Activated naive CD4-positive, alpha-beta T cell treated with anti-CD3 and anti-CD28 coated beads, Interleukin-2, amount 50 U/mL, for 16 hours (primary cell): ENCODE measurements at places on chromosomes 1 and 21.

DNA sequence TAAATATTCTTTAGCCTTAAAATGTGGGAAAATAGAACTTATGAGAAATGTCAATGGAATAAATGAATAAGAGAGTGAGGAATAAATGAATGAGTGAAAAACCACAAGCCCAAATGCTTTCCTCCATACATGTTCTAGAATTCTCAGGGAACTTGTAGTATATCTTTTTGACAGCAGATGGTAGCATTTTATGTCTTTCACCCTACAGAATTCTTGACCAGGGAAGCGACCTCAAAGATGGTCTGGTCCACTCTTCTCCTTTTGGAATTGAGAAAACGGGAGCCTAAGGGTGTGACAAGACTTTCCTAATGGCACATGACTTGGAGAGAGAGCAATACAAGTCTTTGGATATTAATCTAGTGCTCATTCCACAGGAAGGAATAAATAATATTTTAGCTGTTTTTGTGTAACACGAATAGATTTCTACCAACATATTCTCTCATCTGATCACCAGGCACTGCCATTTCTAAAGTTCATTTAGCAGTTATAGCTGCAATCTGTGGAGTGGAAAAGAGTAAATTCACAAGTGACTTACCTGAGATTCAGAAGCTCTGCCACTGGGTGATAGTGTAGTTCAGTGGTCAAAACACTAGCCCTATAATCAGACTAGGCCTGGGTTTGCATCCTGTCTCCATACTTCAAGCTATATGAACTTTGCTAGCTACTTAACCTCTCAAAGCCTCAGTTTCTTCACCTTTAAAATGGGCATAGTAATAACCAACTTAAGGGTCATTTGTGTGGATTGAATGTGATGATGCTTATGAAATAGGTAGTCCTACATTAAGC is 15.0 kb upstream of the F5 start:
- no peak for DNase-seq

- no peak for DNase-seq
Measured at GRCh38 chr1:93669369-93669768, 12.3 kb downstream of the BCAR3 start.

DNA sequence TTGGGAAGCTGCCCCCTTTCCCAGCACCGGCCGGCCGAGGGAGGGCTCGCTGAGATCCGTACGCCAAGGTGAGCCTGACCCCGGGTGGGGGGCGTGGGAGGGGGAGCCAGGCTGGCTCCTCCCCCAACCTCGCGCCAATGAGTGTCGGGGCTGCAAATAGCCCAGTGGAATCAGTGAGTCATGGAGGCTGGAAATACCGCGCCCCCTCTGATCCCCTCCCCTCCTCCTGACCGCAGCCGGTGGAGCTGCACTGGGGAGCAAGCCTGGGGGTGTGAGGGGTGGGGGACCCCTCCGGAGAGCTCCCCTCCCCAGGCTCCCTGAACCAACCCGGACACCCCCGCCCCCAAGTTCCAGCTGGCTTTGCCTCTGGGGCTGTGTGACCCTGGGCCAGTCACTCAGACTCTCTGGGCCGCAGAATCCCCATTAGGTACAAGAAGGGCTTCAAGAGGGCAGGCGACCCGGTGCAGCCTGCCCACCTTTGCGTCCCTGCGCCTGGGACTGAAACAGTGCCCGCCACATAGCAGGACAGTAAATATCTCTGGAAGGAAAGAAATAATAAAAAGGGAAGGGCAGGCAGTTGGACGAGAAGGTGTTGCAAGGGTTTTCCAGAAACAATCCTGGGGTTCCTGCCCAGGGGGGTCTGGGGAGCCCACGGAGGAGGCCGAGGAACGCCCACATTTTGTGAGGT is 4.5 kb downstream of the HSPB7 start:
- DNase-seq: peak; percentile 62

DNA sequence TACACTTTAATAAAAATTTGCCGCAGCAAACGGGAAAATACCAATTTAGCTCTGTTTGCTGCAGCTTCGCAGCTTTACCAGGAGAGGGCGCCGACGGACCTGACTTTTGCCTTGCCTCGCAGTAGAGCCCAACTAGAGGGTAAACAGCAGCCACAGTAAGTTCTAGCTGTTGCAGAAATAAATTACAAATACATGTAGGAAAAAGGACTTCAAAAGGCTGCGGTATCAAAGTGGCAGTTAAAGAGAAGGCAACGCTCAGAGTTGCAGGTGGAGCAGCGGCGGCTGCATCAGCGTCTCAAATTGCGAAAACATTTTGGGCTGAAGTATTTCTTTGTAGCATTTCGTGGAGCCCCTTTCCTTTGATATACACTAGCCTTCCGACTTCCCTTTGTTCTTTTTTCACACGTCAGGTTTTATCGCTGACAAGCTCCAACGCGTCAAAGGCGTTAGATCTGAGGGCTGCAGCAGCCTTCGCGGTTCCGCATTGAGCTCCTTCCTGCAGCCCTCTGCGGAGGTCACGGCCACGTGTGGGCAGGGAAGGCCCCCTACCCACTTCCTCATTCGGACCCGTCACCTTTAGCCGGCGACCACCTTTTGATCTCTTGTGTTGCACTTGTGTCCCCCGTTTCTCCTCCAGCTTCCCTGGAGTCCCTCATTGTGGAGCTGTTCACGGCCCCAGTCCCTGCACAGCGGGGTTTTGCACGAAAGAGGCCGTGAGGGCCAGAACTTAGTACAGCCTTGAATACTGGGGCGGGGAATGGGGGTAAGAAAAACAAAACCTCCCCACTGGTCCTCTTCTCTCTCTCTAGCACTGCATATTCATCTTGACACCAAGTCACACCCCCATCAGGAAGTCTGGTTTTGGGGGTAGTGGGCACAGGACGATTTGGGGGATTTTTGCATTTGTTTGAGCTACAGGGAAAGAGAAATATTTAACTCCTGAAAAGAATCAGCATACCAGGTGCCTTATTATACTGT is 72.8 kb downstream of the S1PR1 start:
- peak; percentile 67 for DNase-seq

DNA sequence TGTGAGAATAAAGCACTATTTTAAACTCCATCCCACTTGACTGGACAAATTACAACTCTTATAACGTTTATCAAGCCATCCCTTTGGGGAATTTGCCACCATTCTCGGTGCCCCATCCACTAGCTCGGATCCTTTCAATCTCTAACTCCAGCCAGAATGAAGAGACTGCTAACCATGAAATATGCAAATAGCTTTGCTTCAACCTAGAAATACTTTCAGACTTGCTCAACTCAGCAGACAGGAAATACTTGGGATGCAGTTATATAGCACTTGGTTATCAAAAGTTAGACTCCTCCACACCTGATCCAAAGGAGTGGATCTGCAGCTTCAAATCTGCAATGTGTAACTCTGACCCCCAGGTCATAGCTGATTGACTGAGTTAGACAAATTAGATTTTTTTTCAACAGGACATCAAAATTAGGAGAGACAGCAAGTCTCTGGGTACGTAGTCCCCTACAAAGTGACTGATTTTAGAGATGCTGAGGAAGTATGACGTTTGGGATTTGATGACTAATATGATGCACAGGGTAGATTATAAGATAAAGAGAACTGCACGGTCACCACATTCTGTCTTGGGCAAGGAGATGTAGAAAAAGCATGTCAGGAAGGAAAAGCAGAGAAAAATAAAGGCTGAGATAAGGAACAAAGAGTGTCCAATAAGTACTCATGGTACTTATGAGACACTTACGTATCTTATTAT is 496.0 kb downstream of the AGBL4 start:
- no peak for DNase-seq

DNA sequence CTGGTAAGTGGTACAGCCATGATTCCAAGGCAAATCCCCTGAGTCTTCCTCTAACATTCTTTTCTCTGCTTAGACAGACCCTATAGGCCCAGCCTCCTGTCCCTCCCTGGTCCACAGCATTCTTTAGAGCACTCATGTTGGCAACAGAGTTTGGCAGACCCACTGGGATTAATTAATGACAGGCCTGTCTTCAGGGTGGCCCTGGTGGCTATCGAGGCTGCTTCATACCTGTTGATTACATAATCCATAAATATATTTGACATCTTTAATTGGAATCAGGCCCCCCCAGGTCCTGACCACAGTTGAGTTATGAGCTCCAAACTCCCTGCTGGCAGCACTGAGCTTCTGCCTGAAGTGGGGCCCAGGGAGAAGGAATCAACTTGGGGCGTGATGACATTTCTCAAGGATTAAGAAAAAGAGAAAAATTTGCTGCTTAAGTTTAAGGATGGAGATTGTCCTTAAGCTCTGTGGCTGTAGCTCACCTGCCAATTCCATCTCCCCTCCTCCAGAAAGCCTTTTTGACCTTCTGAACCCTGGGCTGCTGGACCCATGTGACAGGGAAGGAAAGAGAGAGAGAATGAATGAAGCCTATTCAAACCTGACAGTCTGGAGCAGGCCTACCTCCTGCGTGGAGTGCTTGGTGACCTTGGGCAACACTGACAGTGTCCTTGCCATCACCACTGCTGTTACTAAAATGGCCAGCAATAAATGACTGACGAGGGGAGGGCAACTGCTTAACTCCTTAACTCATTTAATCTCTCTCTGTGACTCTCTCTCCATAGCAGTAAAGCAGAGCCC is 156.6 kb downstream of the TRABD2B start:
- no peak for DNase-seq

DNA sequence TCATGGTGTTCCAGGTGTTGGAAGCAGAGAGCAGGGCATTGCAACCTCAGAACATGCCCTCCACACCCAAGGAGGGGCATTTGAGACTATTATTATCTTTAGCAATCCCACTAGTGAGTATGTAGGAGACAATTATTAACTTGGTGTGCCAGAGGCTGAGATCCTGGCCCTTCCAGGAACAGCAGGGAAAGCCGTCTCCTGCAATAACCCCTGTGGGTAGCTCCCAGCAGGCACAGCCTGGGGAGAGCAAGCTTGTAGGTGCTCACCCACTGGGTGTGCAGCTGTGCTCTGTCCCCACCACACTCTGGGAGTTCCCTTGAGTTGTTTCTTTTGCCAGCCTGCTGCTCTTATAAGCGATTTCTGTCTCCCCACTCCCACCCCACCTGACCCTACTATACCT is 10.3 kb downstream of the CFAP107 start:
- no peak for DNase-seq

DNA sequence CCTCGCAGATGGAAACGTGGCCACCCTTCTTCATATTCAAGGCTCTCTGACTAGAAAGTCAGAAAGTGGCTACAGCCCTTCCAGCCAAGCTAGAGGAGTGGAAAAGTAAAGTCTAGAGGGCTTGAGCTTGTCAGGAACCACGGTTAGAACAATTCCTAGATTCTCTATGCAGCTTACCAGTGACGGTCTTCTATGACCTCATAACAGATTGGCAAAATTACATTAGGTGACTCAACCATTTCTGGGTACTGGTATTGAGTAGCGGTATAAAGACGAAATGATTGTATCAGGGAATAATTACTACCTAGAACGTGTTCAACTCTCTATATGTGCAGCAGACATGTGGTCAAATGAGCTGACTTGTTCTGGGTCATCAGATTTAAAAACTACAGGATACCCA is 155.0 kb upstream of the RUNX1 start:
- DNase-seq: no peak

GRCh38 chr1:207651583-207651982 is 6.7 kb downstream of the CR1L start:
- DNase-seq: no peak

- DNase-seq: no peak
Measured at GRCh38 chr1:57520743-57521515, 97.1 kb upstream of the DAB1 start.

GRCh38 chr1:110508028-110508940 is 10.7 kb downstream of the KCNA10 start:
- DNase-seq: no peak

DNA sequence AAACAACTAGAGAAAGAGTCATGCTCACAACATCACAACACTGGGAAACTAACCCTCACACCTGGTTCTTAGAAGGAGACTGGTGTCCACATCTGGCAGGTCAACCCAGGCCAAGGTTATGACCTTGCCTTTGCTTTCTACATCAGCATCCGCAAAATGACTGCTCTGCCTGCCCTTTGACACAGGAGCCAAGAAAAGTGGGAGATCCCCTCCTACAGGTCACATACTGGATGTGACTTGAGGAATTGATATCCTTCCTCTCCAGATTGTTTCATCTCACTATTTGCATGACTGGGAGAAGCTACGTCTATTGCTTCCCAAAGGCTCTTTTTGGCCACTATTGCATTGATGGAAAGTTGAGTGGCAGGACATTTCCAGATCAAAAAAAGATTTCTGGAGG is 115.5 kb downstream of the MIS18A start:
- no peak for DNase-seq

DNA sequence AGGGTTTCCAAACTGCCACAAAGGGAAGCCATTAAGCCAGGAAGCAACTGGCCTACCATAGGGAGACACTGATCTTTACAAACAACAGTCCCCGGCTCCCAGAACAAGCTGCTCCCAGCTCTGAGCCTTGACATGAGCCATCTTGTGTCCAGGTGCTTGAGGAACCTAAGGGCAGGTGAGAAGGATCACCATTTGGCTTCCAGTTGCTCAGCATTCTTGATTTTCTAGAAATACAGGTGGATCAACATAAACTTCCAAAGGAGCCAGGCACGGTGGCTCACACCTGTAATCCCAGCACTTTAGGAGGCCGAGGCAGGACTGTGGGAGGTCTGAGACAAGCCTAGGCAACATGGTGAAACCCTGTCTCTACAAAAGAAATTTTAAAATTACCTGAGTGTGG is 21.6 kb downstream of the ZBTB17 start:
- DNase-seq: no peak

DNA sequence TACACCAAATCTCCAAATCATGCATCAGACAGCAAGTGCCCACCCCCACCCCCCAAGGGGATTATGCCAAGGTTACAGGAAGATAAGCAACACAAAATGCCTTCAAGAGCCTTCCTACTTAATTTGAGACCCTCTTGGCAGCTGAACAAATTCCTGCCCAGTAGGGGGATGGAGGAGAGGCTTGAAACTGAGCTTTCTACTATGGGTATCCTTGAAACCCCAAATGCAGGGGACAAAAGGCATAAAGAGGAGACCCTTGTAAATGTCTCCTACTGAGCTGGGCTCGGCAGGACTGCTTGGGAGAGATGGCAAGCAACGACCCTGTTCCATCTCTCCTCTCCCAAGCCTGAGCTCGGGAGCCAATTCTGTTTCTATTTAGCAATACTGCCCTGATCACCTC is 3.5 kb downstream of the SLC41A1 start:
- DNase-seq: no peak

DNA sequence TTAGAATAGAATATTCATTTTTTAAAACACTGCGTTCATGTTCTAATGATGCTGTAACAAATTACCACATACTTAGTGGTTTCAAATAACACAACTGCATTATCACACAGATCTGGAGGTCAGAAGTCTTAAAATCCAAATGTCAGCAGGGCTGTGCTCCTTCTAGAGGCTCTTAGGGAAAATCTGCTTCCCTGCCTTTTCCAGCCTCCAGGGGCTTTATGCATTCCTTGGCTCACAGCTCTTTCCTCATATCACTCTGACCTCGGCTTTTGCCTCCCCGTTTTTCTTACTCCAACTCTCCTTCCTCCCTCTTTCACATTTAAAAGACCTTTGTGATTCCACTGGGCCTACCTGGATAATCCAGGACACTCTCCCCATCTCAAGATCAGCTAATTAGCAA is 18.6 kb upstream of the FMN2 start:
- DNase-seq: no peak

DNA sequence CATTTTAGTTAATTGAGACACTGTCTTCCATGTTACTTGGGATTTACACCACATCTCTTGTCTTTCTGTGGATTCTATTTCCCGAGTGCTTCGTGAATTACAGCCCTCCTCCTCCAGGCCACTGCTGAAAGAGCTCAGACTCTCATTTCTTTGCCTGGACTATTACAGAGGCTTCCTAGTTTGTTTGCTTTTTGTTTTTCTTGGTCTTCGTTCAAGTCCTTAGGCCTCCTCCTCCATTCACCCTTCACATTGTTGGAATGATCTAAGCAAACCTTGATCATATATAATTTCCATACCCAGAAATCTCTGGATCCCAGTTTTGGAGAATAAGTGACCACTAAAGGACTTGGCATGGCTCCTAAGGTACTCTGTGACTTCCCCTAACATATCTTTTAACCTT is 94.1 kb downstream of the CNIH3 start:
- no peak for DNase-seq
